Tibial nerve (tissue), 4 donors: ENCODE measurements at places on chromosomes 7 and 10.

- DNase-seq: no peak
These were observed 712.1 kb upstream of the IGFBP3 start for GRCh38 chr7:46633200-46633599.

GRCh38 chr10:64503429-64503828 is 982.2 kb downstream of the REEP3 start:
- DNase-seq: no peak

- peak; percentile 43 for DNase-seq
These were observed 11.9 kb upstream of the OPALIN start for GRCh38 chr10:96370584-96371157.

DNA sequence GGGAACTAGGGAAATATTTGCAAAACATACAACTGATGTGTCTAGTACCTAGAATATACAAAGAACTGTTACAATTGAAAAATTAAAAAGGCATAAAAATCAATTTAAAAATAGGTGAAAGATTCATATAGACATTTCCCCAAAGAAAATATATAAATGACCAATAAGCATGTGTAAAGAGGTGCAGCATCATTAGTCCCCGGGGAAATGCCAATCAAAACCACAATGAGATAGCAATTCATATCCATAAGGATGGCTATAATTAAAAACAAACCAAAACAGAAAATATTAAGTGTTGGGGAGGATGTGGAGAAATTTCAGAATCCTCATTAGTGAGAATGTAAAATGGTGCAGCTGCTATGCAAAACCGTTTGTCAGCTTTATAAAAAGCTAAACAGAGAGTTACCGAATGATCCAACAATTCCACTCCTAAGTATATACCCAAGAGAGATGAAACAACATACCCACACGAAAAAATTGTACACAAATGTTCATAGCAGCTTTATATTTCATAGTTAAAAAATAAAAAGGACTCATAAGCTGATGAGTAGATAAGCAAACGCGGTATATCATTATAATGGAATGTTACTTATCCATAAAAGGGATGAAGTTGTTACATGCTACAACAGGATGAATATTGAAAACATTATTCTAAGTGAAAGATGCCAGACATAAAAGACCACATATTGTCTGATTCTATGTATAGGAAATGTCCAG is 210.1 kb upstream of the INHBA start:
- no peak for DNase-seq

DNA sequence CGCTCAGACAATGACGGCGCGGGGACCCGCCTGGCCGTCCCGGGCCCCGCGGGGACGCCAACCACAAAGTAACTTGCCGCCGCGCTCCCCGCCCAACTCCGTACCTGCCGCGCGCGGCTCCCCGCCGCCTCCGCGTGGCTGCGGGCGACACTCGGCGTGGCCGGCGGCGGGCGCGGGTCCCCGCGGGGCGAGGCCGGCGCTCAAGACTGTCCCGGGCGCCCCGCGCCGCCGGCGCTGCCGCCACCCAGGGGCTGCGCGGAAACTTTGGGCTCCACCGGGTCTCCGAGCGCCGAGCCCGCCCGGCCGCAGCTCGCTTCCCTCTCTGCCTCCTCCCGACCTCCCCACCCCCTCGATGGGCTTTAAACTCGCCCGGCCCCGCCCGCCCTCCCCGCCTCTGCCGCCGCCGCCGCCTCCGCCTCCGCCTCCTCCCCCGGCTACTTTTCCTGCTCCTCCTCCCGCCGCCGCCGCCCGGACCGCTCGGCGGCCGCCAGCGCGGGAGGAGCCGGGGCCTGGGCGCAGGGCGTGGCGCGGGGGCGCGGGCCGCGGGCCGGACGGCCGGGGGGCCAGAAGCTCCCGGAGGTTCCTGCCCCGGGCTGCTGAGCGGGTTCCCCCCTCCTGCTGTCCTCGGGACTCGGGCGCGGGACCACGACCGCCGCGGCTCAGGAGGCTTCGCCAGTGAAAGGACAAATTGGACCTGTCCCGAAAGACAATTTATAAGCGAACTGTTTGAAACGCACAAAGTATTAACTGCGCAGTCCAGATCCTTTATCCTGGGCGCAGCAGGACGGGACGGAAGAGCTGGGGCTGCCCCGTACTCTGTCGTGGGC is 10.6 kb upstream of the GRB10 start:
- DNase-seq: peak; percentile 33

DNA sequence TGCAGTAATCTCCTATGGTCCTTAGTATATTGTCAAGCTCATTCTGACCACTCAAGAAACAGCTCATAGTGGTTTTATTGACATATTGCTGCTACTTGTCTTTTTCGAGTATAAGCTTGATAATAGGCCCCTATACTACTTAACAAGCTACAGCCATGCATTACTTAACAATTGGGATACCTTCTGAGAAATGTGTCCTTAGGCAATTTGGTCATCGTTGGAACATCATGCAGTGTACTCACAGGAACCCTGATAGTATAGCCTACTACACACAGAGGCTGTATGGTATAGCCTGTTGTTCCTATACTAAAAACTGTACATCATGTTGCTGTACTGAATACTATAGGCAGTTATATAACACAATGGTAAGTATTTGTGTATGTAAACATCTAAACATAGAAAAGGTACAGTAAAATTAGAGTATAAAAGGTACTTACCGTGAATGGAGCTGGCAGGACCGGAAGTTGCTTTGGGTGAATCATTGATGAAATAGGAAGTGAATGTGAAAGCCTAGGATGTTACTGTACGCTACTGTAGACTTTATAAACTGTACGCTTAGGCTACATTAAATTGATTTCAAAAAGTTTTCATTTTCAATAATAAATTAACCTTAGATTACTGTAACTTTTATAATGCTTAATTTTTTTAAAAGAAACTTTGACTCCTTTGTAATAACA is 160.9 kb downstream of the LRRC4 start:
- DNase-seq: no peak

DNA sequence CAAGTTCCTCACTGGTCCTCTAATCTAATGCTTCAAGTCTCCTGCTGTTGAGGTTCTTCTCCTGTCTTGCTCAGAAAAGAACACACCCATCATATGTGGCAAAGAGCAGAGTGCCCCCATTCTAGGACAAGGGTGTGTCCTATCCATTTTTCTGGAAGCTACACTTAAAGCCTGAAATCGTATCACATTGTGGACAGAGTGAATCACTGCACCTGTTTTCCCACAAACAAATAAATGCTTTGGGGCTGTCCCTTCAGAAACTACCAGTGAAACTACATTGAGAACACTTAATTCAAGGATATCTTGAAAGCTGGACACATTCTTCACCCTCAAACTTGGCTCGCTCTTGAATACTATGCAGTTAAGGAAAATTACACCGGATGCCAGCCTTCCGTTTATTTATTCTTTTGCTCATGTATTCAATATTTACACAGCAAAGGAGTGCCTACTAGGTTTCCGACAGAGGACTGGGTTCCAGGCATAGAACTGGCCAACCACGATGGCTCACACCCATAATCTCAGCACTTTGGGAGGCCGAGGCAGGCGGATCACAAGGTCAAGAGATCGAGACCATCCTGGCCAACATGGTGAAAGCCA is 473.0 kb downstream of the GALNT17 start:
- DNase-seq: no peak

- DNase-seq: no peak
These were observed 222.3 kb downstream of the SUGCT start for GRCh38 chr7:40356871-40357709.

DNA sequence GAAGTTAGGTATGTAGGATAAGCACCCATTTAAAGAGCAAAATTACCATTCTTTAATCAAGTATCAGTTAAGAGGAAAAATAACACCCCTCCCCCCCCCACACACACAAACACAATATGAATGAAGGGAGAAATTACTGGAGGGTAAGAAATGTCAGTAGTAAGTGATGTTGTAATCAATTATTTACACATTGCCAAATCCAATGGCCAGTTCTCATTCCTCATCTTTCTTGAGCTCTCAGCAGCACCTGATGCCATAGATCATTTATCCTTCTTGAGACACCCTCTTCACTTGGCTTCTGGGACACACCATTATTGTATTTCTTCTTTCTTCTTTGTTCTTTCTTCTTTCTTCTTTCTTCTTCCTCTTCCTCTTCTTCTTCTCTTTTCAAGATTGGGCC is 33.7 kb upstream of the FAM3C start:
- DNase-seq: no peak

GRCh38 chr10:85659331-85659730 is 707.3 kb downstream of the GRID1 start:
- DNase-seq: no peak

DNA sequence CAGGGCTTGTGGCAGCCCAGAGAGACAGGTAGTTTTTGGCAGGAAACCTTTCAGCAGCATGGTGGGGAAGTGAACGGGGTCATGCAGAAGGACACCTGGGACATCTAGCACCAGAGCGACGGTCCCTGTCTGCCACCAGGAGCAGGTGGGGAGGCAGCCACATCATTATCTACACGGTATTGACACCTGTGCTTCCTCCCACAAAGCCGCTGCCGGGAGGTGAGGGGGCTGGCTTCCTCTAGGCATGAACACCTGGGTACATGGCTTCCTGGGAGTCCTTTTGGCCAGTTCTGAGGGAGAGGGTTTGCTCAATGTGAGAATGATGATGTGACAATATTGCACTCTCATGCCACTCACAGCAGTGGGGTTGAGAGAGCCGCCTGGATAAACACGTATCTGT is 275.2 kb downstream of the ACTR3B start:
- no peak for DNase-seq

GRCh38 chr7:55441002-55441401 is 75.9 kb downstream of the LANCL2 start:
- no peak for DNase-seq
